Aortic smooth muscle cell (primary cell): ENCODE measurements at places on chromosomes 1 and 21. TPM values are rescaled to one million over a fixed set of nuclear protein-coding genes. Genes with fewer than 3 reads are reported as not detected.

GCSAML gene
- total RNA-seq, result not detected in 2 replicates

TAL1 gene
- 0.31 and 0.66 TPM in 2 replicates for total RNA-seq

KIF1B gene
- total RNA-seq, result 23.9 and 34.6 TPM in 2 replicates

RPE65 gene
- not detected in 2 replicates for total RNA-seq

PTPN22 gene
- total RNA-seq, result 0.50 and 1.1 TPM in 2 replicates

GJB5 gene
- not detected in 2 replicates for total RNA-seq
